Activated CD4-positive, alpha-beta T cell treated with anti-CD3 and anti-CD28 coated beads for 24 hours (primary cell): ENCODE measurements at places on chromosomes 2 and 18.

- no peak for DNase-seq
Measured at GRCh38 chr2:188969651-188970050, 4.5 kb upstream of the COL3A1 start.

DNA sequence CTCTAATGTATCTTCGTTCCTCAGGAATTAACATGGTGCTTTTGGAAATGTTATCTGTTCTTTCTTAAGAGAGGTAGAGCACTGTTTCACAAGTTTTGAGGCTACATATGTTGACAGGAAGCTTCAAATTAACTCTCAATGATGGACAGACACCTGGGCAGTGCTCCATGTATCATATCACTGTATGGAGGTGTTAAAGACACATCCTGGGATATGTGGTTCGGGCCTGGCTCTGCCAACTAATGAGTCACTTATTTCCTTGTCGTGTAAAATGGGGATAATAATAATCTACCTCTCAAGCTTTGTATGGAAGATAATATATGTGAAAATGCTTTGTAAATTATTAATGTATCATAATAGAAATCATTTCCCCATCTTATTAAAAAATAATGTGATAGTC lies 90.2 kb downstream of the PARD3B start:
- DNase-seq, result no peak

- no peak for DNase-seq
Measured at GRCh38 chr2:14978845-14979244, 346.3 kb downstream of the LRATD1 start.

- DNase-seq, result no peak
Measured at GRCh38 chr2:24771764-24772586, 21.2 kb downstream of the PTRHD1 start.

- DNase-seq, result no peak
Measured at GRCh38 chr2:207768168-207768865, 1.4 kb downstream of the FZD5 start.

- no peak for DNase-seq
Measured at GRCh38 chr2:25617948-25618646, 55.3 kb downstream of the DTNB start.

GRCh38 chr2:190678444-190679162 lies 29.7 kb downstream of the NAB1 start:
- no peak for DNase-seq

- DNase-seq, result no peak
Measured at GRCh38 chr2:205848601-205849000, 166.3 kb downstream of the NRP2 start.
